Activated T-helper 1 cell treated with anti-CD3 and anti-CD28 coated beads, Interleukin-2, amount 50 U/mL, for 16 hours (primary cell): ENCODE measurements at places on chromosomes 2 and 18.

GRCh38 chr2:39851651-39852110 is 72.6 kb upstream of the THUMPD2 start:
- DNase-seq = no peak

DNA sequence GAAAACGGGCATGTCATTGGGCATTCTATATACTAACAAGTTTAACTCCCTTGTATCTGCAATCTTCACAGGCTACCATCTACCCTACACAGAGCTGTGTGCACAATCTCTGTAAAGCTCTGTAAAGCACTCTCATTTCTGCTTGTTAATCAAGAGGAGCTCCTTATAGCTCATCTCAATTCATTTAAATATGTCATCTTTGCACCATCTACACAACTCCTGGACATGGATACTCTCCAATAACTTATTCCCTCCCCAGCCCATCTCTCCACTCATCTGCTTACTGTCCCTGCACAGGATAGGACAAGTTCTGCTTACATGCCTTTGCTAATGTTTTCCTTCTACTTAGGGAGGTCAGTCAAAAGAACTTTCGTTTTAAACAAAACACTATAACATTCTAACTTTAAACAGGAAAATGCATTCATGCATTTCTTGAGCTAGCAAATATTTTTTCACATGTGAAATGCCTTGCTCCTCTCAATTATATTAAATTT is 61.4 kb downstream of the DPP4 start:
- no peak for DNase-seq

GRCh38 chr2:190881084-190881597 is 520 bp downstream of the GLS start:
- no peak for DNase-seq

GRCh38 chr2:224127871-224128501 is 88.9 kb upstream of the SERPINE2 start:
- no peak for DNase-seq

- DNase-seq = no peak
Observed at GRCh38 chr18:12336887-12337286, 28.8 kb downstream of the TUBB6 start.

GRCh38 chr2:188333751-188334524 is 42.3 kb downstream of the GULP1 start:
- DNase-seq = no peak

DNA sequence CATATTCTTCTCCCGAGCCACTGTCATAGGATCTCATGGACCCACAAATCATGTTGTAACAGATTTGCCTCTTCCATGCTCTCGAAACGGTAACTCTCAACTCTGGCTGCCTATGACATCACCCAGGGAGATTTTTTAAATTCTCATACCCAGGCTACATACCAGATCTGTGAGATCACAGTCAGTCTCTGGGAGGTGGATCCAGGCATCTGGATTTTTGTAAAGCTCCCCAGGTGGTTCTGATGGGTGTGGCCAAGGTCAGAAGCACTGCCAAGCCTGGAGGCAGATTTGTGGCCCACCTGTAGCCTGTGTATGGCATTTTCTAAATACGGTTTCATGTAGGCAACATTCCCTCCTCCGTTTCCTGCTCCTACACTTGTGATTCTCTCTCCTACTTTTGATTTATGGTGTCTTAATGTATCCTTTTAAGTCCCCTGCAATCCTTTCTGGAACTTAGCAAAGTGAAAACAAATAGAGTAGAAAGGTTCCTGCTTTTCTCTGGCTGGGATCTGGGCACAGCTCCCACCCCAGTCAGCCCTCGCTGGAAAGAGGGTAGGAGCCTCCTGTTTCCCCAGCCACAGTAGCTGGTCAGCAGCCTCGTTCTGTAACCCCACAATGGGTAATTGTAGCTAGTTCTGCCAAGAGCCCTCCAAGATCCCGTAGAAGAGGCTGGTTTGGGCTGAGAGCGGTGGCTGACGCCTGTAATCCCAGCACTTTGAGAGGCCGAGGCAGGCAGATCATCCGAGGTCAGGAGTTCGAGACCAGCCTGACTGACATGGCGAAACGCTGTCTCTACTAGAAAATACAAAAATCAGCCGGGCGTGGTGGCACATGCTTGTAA is 96.2 kb downstream of the KLHL29 start:
- no peak for DNase-seq

GRCh38 chr2:133802409-133803039 is 234.3 kb upstream of the NCKAP5 start:
- no peak for DNase-seq

- no peak for DNase-seq
Observed at GRCh38 chr2:129014432-129014831, 695.8 kb upstream of the HS6ST1 start.

DNA sequence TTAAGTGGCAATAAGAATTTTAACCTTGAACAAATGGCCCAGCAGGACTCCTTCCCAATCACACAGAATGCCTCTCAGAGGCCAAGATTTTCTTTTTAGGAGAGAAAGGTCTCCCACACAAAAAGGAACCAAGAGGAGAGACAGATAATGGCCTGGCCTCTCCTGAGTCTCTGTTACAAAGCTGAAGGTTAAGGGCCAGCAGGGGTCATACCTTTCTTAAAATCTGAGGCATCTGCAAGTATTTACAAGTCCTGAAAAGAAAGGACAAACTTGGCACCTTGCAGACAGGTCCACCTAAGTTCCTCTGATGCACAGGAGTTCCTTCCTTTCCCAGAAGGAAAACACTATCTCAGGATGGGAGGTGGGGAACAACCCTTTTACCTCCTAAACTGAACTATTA is 142.3 kb downstream of the TMEM163 start:
- DNase-seq = no peak

- DNase-seq = no peak
Observed at GRCh38 chr2:15684161-15685039, 92.7 kb downstream of the DDX1 start.

- DNase-seq = no peak
Observed at GRCh38 chr2:134197445-134197844, 56.4 kb upstream of the MGAT5 start.

DNA sequence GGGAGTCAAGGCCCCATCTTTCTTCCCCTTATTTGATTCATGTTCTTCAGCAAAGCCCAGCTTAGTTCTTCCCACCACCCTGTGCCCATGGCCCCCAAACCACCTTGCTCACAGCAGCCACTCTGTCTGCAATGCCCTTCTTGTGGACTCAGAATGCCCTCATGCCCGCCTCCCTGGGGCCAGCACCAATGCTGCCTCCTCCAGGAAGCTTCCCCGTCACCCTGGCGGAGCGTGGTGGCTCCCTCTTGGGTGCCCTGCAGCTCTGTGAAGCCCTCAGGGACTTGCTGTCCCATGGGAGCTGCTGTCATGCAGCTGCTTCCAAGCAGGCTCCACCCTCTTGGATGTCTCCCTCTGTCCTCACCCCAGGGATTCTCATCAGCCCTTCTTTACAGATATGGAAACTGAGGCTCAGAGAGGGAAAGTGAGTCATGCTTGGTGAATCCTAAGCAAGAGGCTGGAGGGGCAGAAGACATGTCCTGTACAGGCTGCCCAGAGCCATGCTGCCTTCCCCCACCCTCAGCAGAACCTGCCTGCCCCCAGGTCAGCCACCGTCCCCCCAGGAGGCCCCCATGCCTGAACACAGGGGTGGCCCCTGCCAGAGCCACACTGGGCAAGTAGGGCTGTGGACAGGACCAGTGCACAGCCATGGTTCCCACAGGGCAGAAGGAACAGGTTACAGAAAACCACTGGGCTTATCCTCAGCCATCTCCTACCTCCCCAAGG is 11.8 kb upstream of the DUSP2 start:
- no peak for DNase-seq

- DNase-seq = no peak
Observed at GRCh38 chr2:9652898-9653479, 22.2 kb upstream of the YWHAQ start.

DNA sequence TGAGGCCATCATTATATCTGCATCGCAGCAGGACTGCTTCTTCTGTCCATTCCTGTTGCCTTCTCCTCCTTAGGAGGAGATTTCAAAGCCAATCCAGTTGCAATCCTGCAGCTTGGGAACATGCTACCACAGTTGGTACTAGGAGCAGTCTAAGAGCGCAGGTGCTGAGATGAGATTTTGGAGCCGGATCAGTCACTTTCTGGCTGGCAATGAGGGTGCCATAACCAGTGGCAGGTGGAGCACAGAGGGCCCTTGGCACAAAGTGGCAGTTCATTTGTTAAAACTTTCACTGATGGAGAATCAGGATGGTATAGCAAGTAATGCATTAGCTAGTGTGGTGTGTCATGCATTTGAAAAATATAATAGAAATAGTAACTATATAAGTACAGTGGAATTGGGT is 173.7 kb upstream of the ATP5MC3 start:
- no peak for DNase-seq

GRCh38 chr2:217711188-217711587 is 291.6 kb downstream of the TNS1 start:
- DNase-seq = no peak

- no peak for DNase-seq
Observed at GRCh38 chr2:64390586-64390985, 63.4 kb upstream of the LGALSL start.

GRCh38 chr18:74204526-74205152 is 56.3 kb downstream of the TIMM21 start:
- no peak for DNase-seq

DNA sequence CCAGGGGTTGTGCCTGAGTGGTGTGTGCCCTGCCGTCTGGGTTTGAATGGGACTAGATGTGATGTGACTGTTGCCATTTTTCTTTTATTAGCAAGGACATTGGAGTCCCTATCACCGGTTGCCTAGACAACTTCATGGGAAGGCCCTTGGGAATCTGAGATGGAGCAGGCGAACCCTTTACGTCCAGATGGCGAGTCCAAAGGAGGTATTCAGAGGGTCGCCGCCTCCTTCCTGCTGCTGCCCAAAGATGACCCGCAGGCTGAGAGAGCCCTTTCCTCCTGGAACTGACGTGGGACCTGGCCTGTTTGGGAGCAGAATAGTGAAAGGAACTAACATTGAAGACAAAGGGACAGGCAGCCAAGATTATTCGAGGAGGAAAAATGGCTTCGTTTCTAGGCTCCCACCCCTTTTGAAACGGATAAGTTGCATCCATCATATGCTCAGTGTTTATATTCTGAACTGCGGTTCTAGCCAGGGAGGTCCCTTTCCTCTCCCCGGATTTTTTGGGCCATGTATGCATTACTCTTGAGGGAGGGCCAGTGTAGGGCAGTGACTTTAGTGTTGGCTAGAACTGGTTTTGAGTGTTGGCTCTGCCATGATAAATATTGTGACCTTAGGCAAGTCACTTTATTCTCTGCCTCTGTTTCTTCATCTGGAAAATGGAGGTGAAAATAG is 673 bp downstream of the CENPO start:
- DNase-seq = no peak

- no peak for DNase-seq
Observed at GRCh38 chr18:32669549-32670165, 103.2 kb downstream of the KLHL14 start.

- DNase-seq = no peak
Observed at GRCh38 chr18:44036501-44036900, 644.2 kb upstream of the SETBP1 start.

- DNase-seq = no peak
Observed at GRCh38 chr2:215314896-215315295, 3.0 kb downstream of the ATIC start.

GRCh38 chr2:190342611-190343010 is 778 bp upstream of the INPP1 start:
- DNase-seq = no peak
